Stimulated activated CD8-positive, alpha-beta memory T cell treated with anti-CD3 and anti-CD28 coated beads, Interleukin-7, amount 100 ng/mL, for 24 hours (primary cell): ENCODE measurements at places on chromosomes 3 and 15.

DNA sequence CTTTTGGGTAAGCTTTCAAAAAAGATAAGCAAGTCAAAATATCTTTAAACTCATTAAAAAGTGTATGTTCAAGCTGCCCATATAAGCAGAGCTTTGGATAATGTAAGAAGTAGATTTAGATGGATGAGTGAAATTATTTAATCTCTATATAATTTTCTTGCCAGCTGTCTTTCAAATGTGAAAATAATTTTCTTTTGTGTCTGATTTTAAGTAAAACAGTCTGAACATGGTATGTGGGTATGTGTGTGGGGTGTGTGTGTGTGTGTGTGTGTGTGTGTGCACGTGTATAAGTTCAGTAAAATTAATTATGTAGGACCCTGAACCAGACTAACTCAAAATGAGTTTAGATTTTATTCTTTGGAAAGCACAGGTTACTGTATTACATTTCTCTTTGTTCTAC lies 155.2 kb upstream of the CGNL1 start:
- no peak for DNase-seq

GRCh38 chr3:170717410-170718402 lies 131.8 kb upstream of the SLC7A14 start:
- DNase-seq: no peak

DNA sequence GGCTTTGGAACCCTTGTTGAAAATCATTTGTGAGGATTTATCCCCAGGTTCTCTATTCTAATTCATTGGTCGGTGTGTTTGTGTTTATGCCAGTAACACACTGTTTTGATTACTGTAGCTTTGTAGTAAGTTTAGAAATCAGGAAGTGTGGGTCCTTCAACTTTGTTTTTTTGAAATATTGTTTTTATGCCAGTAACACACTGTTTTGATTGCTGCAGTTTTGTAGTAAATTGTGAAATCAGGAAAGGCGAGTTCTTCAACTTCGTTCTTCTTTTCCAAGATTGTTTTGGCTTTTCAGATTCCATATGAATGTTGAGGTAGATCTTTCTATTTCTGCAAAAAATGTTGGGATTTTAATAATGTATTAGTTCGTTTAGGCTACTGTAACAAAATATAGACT lies 314.6 kb downstream of the RPLP1 start:
- no peak for DNase-seq

DNA sequence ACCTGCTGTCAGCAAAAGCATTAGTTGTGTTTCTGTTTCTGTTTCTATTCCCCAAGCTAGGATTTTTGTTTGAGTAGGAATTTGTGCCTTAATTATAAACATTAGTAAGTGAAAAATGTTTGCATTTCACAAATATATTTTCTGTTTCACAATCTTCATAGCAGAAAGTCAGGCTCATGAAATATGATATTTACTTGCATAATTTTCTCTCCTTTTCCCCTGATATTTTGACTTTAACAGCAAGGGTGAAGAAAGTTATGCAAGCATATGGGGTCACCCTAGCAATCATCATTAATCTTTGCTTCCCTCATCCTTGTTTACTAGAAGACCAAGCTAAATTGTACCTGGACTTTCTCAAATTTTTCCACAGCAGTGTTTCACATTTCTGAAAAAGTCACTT lies 140.3 kb upstream of the SEMA6D start:
- DNase-seq: no peak

DNA sequence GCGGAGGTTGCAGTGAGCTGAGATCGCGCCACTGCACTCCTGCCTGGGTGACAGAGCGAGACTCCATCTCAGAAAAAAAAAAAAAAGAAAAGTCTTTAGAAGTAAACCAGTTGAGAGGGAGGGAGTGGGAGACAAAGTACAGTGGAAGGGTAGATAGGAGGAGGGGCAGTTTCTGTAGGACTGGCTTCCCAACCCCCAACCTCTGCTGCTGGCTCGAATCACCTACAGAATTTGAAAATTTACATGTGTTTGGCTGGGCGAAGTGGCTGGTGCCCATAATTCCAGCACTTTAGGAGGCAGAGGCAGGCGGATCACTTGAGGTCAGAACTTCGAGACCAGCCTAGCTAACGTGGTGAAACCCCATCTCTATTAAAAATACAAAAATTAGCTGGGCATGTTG lies 24.1 kb upstream of the SEMA4B start:
- DNase-seq: no peak

- no peak for DNase-seq
These were observed 577.3 kb upstream of the SEMA6D start for GRCh38 chr15:47139965-47140364.

GRCh38 chr15:99143655-99144610 lies 39.1 kb downstream of the SYNM start:
- DNase-seq: no peak

- no peak for DNase-seq
These were observed 94.5 kb downstream of the GOLIM4 start for GRCh38 chr3:168001244-168001643.

DNA sequence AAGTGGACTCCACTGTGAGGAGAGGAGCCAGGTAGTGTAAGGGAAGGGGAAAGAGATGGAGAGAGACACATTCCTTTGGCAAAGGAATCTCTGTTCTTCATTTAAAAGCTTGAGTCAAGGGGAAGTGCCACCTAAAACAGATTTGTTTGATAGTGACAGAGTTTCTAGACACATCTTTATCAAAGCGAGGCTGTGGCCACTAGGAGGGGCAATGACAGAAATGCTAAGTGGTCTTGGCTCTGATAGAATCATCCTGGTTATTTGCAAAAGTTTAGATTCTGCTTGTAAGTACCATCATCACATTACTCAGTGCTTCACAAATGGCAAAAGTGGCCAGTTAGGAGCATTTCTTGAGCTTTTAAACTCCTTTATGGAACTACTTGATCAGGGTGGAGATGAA lies 261.4 kb downstream of the CNTN3 start:
- no peak for DNase-seq

GRCh38 chr3:132695422-132695821 lies 26.8 kb downstream of the NPHP3 start:
- no peak for DNase-seq

GRCh38 chr3:23712656-23713559 lies 92.8 kb upstream of the UBE2E1 start:
- no peak for DNase-seq

DNA sequence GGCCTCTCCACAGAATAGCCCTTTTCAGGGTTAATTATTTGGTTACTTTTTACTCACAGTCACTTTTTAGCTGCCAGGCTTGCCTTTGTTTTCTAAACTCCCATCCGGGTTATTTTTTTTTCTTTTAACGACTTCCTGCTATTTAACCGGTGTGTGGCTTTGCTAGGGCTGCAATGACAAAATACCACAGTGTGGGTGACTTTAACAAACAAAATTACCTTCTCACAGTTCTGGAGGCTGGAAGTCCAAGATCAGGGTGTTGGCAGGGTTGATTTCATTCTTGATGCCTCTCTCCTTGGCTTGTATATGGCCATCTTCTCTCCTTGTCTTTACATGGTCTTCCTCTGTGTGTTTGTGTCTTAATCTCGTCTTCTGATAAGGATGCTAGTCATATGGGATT lies 91.5 kb downstream of the IL1RAP start:
- no peak for DNase-seq

- no peak for DNase-seq
These were observed 12.0 kb upstream of the HMCES start for GRCh38 chr3:129266651-129267050.

GRCh38 chr15:60070838-60071493 lies 66.9 kb downstream of the FOXB1 start:
- DNase-seq: no peak

DNA sequence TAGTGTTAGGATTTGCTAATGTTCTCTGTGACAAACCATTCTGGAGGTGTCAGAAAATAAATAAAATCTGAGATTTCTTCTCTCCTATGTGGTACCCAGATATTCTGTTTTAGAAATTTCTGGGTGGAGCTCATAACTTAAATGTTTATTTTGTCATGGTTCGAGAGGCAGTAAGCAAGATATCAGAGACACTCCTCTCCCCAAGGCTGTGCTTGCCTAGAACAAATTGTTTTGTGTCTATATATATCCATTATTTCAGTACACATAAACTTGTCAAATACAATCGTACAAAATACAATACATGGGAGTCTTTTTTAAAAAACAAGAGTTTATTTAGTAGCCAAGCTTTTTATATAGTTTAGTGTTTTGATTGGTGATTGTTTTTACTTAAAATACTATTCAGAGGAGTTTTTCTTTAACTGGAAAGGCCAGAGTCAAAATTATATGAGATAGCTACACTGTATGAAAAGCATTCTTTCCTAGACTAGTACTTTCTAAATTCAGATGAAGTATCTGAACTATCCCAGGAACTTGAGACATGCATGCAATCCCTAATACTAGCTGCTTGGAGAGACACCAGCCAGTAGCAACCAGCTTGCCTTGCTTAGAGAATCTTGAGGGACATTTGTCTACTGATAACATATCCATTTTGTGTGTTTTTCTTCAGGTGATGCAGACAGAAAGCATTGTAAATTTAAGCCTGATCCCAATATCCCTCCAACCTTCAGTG lies 4.7 kb downstream of the EXOG start:
- no peak for DNase-seq

DNA sequence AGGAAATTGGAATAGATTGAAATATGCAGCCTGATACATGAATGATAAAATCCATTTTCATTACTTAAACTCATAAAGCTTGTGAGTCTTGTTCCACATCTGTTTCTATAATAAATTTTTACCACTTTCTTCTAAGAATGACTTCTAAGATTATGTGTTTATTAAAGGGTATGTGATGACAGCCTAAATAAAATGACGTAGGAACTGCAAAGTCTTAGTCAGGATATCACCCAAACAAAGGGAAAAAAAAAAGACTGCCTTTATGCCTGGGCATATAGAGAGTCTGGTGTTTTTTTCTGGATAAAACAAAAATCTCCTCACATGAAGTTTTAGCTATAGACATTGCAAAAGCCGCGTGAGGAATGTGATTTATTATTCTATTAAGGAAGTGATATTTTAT lies 844.0 kb downstream of the DIPK2A start:
- DNase-seq: no peak

- DNase-seq: no peak
These were observed 51.7 kb downstream of the SLC6A6 start for GRCh38 chr3:14453876-14454638.

- no peak for DNase-seq
These were observed 9.2 kb downstream of the SMAD6 start for GRCh38 chr15:66711260-66711659.

DNA sequence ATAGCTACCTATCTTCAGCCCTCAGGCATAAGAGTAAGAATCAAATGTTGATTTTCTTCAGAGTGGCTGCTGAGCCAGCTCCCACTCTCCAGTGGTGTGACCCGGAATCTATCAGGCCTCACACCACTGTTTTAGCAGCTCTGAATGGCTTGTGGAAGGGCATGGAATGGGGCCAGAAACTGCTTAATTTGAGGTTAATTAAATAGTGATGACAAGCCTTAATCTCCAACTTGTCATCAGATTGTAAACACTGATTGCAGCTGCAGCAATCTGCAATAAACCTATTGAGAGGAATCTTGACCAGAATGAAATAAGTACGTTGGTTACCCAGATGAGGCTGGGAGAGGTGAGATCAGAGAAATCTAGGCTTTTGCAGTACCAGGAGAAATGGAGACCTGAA lies 317.4 kb downstream of the FHIT start:
- no peak for DNase-seq

DNA sequence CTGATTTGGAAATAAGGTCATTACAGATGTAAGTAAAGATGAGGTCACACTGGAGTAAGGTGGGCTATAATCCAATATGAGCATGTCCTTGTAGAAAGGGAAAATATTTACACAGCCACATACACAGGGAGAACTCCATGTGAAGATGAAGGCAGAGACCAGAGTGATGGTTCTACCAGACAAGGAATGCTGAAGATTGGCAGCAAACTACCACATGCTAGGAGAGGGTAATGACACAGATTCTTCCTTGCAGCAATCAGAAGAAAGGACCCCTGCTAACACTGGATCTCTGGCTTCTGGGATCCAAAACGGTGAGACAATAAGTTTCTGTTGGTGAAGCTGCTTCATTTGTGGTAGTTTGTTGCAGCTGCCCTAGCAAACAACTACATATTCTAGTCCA lies 56.0 kb upstream of the SPTSSB start:
- DNase-seq: no peak

- no peak for DNase-seq
These were observed 83.3 kb downstream of the SNRK start for GRCh38 chr3:43369404-43370292.

- no peak for DNase-seq
These were observed 246.5 kb downstream of the MYRIP start for GRCh38 chr3:40055956-40056355.

- no peak for DNase-seq
These were observed 23.2 kb downstream of the SPTBN5 start for GRCh38 chr15:41870689-41871081.

GRCh38 chr15:41881920-41882688 lies 11.7 kb downstream of the SPTBN5 start:
- no peak for DNase-seq

DNA sequence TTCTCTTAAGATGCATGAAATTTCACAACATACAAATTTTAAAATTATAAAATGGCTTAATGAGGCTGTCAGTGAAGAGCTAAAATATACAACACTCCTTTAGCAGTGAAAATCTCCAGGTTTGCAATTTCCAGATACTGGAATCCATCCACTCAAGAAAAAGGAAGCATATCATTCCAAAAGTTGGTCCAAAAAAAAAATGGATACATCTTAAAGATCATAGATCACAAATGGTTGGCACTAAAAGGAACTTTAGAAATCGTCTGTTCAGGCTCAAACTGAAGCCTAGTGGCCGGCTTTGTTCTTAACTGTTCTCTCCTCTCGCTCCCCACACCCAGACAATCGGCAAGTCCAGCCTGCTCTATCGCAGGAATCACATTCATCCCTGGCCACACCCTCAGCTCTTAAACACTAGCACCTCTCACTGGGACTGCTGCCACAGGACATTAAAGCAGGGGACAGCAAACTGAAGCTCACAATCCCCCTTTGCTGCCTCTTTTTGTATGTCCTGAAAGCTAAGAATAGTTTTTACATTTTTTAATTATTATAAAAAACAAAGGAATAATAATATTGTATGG lies 130.3 kb upstream of the CDIN1 start:
- no peak for DNase-seq

DNA sequence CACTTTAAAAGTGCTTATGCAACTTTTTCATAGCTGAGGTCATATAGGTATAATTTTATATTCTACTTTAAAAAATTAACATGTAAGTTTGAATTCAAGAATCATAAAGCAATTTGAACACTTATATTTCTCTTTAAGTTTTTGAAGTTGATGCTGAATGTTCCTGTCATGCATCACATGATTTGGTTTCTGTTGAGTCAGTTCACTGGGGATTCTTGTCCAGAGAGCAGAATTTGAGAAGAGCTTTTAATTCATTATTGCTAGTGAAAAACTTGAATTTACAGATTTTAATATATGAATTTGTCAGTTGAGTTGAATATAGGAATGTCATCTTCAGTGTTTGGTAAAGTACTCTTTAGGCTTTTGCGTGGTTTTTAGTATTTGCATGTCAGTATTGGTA lies 7.9 kb downstream of the SLC25A26 start:
- DNase-seq: no peak

GRCh38 chr3:115236496-115236895 lies 89.4 kb upstream of the ZBTB20 start:
- no peak for DNase-seq

- DNase-seq: no peak
These were observed 845.0 kb upstream of the NECTIN3 start for GRCh38 chr3:110226645-110227044.

- no peak for DNase-seq
These were observed 61.0 kb upstream of the CSTA start for GRCh38 chr3:122263974-122264588.
